ENCODE measurements at places on chromosomes 16 and 17.

- no peak for DNase-seq
These were observed 5.7 kb downstream of the GOSR2 start for GRCh38 chr17:46928467-46929261.

GRCh38 chr17:16925461-16926060 lies 46.4 kb downstream of the TNFRSF13B start:
- DNase-seq: no peak

DNA sequence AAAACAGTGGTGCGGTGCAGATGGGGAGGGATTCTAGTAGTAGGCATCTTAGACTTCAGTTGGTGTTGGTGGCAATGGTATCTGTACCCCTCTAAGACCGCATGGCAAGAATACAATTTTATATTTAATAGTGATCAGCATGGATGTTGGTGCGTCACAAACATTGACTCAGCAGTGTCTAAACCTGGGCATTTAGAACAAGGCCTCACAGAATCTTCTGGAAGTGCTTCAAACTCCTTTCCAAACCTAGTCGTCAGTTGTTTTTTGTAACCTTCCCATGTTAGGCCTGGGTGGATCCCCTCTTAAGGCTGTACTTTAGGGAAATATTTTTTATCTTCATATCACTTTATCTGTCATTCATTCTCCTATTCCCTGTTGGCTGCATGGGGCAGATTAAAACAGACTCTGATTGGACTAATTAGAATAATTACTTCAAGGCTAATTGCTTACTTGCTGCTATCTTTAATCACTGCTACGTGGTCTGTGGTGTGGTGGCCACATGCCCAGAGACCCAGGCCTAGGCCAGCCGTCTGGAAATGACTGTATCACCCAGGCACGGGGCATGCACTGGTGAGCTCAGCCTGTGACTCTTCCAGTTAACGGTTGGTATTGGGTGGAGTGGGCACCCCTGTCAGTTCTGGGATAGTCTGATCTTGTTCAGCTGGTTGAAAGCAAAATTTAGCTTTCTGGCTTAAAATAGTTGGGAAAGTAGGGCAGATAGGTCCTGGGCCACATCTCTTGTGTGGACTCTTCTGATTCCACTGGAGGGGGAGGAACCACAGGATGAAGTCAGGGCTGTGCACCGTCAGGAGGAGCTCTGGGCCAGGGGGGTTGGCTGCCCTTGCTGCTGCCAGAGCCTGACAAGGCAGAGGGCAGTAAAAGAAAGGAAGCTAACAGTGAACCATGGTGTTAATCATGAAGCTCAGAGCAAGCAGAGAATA lies 4.5 kb downstream of the ALKBH5 start:
- DNase-seq: no peak

GRCh38 chr17:29713626-29714025 lies 90.9 kb upstream of the CORO6 start:
- no peak for DNase-seq

- no peak for DNase-seq
These were observed 68.2 kb upstream of the XYLT1 start for GRCh38 chr16:17538927-17539326.

GRCh38 chr16:27350006-27350405 lies 36.2 kb downstream of the IL4R start:
- no peak for DNase-seq

GRCh38 chr17:8749616-8750015 lies 5.0 kb upstream of the CCDC42 start:
- DNase-seq: no peak

DNA sequence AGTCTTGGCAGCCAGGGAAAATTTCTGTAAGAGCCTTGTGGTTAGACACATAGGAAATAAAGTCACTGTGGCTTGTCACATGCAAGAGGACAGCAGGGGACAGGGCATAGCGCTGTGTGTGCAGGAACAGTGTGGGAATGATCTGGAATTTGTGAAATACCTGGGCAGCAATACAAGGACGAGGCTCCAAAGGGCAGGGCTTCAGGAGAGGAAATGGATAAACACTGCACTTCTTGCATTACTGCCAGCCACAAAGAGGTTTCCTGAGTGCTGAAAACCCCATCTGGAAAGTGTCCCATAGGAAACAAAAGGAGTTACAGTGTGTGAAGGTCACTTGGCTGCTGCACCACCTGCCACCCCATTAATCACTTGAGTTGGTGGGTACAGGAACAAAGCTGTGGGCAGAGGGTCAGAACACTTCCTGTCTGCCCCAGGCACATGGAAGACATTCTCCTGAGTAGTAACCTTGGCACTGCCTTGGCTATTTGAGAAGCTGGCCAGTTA lies 12.1 kb upstream of the HP start:
- no peak for DNase-seq

- DNase-seq: no peak
These were observed 17.1 kb downstream of the CSNK1D start for GRCh38 chr17:82256242-82256885.

- DNase-seq: no peak
These were observed 19.2 kb upstream of the EMP2 start for GRCh38 chr16:10599626-10600025.

GRCh38 chr17:31494259-31495021 lies 103.0 kb downstream of the RAB11FIP4 start:
- DNase-seq: peak; percentile 44

GRCh38 chr17:15284537-15284936 lies 19.4 kb upstream of the PMP22 start:
- DNase-seq: no peak

DNA sequence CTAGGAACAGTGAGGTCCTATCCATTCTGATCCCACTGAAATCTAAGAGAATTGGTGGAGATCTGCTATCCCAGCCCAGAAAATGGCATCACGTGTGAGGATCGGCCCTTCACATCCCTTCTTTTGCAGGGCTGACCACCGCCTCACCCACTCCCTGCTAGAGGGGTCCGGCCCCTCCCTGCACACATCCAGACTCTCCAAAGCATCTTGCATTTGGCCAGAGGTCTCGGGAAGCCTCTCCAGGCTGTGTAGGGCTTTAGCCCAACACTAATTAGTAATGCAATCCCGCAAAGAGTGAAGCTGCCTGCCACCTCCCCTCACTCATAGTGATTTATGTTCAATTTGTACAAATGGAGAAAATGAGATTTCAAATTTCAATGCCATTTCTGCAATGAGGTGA lies 434.4 kb upstream of the ZFHX3 start:
- no peak for DNase-seq

GRCh38 chr16:78746718-78747117 lies 647.3 kb downstream of the WWOX start:
- DNase-seq: no peak

All from stimulated activated CD8-positive, alpha-beta memory T cell treated with anti-CD3 and anti-CD28 coated beads, Interleukin-2, amount 100 ng/mL, for 1 hour (primary cell).